ENCODE measurements at places on chromosomes 5 and 9.

- DNase-seq = no peak
These were observed 466.0 kb downstream of the CAAP1 start for GRCh38 chr9:26426551-26427131.

DNA sequence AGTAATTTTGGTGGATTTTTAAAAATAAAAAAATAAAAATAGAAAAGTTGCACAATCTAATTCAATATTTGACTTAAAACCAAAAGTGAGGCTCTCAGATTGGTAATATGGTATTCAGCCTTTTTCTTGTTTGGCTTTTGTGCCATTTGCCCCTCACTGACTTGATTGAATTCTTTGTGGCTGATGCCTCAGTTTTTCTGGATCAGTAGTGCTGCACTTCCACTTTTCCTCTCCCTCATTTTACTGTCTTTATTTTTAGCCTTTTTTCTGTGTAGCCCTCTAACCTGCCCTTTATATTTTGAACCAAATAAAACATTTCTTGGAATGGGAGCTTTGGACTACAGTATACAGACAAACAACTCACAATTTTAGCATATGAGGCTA is 3.8 kb upstream of the MSMP start:
- DNase-seq = no peak

GRCh38 chr5:175393897-175394296 is 50.1 kb downstream of the DRD1 start:
- DNase-seq = no peak

DNA sequence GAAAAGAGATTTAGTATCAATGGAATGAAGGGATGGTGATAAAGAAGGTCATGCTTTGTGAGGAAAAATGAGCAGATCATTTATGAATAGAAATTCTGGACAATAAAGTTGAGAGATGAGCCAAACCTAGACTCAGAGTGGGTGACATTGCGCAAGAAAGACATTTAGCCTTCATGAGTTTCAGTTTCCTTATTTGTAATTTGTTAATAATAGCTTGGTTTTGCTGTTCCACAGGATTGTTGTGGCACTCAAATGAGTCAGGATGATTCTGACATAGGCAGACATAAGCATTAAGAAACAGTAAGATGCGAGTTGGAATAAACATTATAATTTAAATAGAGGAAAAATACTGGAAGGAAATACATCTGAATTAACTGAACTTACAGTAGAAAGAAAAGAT is 34.8 kb downstream of the ITGA2 start:
- no peak for DNase-seq

GRCh38 chr9:135614821-135615665 is 24.3 kb downstream of the GLT6D1 start:
- no peak for DNase-seq

GRCh38 chr9:130869250-130869649 is 27.4 kb downstream of the QRFP start:
- no peak for DNase-seq

DNA sequence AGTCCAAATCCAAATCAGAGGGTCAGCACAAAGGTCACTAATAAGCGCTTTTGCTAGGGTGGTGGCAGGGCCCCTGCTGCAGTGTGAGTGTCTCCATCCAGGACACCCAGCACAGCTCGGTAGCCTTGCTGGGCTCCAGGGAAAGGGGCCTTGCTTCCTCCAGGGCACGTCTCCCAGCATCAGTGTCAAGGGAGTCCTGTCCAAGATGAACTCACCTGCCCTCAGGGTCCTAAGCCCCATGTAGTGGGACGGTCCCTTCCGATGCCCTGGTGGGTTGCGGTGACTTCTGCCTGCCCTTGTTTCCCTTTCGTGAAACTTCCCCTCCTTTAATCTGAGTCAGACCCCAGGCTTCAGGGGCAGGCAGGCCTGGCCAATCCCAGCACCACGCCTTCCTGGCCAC is 101.7 kb downstream of the ZNF354C start:
- no peak for DNase-seq

- DNase-seq = no peak
These were observed at the start of gene PPP1R26 for GRCh38 chr9:135479469-135480052. Gene PPP1R26 (plus strand): TSS chr9:135479782. CDS start chr9:135484511, 4,729 bp downstream.

DNA sequence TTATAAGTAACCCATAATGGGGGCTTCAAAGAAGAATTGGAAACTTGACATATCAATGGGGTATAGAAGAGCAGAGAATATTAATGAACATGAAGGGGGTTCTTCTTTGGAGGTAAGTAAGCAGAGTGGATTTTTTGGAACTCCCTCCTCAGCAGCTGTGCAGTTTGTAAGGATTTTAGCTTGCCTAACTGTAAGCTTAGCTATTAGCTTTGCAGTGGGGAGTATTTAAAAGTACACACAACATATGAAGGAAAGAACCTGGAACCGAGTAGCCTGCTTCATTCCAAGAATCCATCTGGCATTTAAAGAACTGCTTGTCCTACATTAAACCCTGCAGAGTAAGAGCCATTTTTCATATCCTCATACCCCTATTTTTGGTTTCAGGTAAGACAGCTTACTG is 2.2 kb upstream of the PBX3 start:
- DNase-seq = no peak

- DNase-seq = no peak
These were observed 399.3 kb upstream of the TRPC7 start for GRCh38 chr5:136764601-136765000.

DNA sequence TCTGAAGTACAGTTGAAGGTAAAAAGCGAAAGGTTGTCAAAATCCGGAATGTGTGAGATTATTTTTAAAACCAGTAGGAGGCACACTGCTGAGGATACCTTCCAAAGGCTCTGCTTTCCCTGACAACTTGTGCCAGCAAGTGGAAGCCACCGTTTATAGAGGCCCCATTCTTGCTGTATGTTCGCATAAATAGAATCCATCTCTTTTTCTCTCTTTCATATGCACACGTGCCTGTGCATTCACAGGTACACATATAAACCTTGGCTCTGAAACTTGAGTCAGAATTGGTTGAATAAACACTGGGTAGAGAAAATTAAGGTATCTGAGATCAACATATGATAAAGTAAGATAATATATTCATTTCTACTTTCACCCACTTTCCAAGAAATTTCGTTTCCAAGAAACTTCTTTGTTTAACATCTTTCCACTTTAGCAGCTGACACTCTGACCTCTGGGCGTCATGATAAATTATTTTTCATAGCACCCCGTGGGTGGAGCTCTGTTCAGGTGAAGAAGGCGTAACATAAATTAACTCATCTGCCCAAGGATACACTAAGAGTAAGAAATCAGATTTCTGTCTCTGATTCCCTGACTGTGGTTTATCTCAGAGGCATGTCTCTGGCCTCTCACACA is 63.7 kb upstream of the RICTOR start:
- peak; percentile 35 for DNase-seq

GRCh38 chr5:83360573-83360972 is 111.0 kb upstream of the VCAN start:
- DNase-seq = no peak

GRCh38 chr5:138177941-138178515 is 402 bp downstream of the BRD8 start:
- no peak for DNase-seq

GRCh38 chr5:94153736-94154450 is 412.5 kb upstream of the POU5F2 start:
- no peak for DNase-seq

DNA sequence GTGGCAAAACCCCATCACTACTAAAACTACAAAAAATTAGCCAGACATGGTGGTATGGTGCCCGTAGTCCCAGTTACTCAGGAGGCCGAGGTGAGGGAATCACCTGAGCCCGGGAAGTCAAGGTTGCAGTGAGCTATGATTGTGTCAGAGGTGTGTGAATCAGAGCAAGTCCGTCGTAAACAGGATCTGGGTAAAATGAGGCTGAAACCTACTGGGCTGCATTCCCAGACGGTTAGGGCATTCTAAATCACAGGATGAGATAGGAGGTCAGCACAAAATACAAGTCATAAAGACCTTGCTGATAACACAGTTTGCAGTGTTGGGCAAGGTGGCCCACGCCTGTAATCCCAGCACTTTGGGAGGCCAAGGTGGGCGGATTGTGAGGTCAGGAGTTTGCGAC is 1.9 kb upstream of the CLTB start:
- no peak for DNase-seq

DNA sequence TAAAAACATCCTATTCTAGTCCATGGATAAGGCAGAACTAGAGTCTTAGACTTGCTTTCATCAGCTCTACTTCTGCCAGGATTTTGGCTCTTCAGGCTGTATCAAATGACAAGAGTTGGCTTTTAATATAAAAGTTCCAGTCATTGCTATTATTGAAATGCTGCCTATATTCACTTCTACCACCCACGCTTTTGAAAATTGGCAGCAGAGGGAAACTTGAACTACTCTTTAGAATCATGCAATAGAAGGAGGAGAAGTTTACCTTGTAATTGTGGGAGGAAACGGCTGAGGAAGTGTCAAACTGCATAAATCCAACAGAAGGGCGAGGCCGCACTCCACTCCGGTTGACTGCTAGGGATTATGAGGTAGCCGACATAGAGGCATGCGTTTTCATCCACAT is 122.6 kb upstream of the BASP1 start:
- no peak for DNase-seq

DNA sequence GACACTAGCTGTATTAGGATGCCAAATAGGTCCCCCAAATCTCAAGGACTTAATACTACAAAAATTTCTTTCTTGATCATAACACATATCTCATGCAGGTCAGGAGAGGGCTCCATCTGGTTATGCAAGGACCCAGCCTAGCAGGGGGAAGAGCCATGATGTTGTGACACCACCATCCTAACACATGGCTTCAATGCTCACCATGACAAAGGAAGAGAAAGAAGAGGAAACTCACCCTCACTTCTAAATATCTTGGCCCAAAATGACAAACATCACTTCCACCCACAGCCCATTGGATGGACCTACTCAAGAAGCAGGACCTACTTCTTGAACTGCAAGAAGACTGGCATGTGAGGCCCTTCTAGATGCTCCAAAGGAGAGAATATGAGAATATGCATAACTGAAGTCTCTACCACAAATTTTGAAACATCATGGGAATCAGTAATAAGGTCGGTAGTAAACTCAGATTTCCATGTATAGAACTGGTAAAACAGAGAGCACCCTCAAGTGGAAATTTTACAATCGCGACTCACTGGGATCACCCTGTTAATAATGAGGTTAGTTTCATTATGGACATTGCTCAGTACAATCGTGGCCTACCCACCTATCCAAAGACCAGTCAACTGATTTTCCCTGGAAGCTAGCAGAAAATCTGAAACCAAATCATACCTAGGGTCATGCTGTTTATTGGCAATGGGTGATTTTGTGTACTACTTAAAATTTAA is 308.2 kb downstream of the ACTL7B start:
- DNase-seq = no peak

GRCh38 chr5:179803651-179804554 is 2.8 kb downstream of the MGAT4B start:
- DNase-seq = no peak

GRCh38 chr5:72177538-72177937 is 70.3 kb downstream of the MAP1B start:
- DNase-seq = no peak

- no peak for DNase-seq
These were observed 74.5 kb downstream of the PTCD2 start for GRCh38 chr5:72394688-72395087.

Data from activated CD4-positive, alpha-beta T cell treated with anti-CD3 and anti-CD28 coated beads for 4 hours (primary cell).